ENCODE measurements at places on chromosomes 4 and X.

GRCh38 chr4:145589916-145590702 lies 29.1 kb upstream of the MMAA start:
- DNase-seq: no peak

DNA sequence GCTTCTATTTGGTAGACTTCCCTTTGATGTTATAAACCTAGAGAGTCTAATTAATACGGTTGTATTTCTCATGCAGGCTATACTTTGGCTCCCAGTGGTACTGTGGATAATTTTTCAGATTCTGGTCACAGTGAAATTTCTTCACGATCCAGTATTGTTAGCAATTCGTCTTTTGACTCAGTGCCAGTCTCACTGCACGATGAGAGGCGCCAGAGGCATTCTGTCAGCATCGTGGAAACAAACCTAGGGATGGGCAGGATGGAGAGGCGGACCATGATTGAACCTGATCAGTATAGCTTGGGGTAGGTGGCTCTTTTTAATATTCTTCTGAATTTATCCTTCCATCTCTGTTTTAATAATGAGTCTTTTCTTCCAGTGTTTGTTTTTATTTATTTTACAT lies 249.7 kb downstream of the RAPGEF2 start:
- DNase-seq: no peak

- DNase-seq: no peak
These were observed 24.6 kb downstream of the CFAP299 start for GRCh38 chr4:80360084-80360483.

DNA sequence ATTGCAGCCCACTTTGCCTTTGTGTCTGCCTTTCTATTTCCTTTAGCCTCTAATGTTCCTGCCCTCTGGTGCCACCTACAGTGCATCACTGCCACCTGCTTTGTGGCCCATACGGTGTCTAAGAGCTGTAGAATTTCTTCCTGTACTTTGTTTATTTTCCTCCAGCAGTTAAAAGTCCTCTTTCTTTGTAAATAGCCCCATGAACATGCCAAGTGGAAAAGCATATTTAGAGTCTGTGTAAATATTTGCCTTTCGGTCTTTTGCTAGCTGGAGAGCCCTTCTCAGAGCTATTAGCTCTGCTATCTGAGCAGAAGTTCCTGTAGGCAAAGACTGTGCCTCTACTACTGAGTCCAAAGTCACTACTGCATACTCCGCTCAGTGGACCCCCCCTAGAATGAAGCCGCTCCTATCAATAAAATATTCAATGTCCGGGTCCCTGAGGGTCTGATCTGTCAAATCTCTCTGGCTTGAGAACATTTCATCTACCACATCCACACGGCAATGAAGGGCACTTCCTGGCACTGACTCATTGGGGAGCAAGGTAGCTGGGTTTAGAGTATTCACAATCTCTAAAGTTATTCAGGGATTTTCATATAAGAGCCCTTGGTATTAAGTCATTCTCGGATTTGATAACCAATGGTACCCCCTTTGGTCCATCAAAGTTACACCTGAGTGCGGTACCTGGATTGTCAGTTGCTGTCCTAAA lies 36.3 kb downstream of the SULT1E1 start:
- DNase-seq: peak; percentile 47

DNA sequence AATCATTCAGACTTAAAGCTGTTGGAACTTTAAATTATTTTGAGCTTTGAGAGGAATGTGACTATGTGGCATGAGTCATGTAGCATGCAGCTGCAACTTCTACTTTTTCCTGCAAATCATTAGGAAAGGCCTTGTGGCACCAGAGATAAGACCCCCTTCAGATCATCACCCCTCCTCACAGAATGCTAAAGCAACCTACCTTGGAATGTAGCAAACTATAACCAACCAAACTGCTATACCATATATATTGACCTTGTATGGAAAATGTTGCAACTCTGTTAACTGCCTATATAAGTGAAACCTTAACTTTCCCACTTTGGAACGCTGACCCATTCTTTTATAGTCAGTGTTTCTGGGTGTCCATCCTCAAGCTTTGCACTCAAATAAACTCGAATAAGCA lies 32.0 kb downstream of the ATXN3L start:
- DNase-seq: no peak

All from activated CD4-positive, alpha-beta T cell treated with anti-CD3 and anti-CD28 coated beads, Interleukin-2, amount 50 U/mL, for 1 hour (primary cell).